ENCODE measurements at places on chromosomes 1 and 21.

- no peak for DNase-seq
These were observed 92.4 kb downstream of the NTPCR start for GRCh38 chr1:233042834-233043233.

DNA sequence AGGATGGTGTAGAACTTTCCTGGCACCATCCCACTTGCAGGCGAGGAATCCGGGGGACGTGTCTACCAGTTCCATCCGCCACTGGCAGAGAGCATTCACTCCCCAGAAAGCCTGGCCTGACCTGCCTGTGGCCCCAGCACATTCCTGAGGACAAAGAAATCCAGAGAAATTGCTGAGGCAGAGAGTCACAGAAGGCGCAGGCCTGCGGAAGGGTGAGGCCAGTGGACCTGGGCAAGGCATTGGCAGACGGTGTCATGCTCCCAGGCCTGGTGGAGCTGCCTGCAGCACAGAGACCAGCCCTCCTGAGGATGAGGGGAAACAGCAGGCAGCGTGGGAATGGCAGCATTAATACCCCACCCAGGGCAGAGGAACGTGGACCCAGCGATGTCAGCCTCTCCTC, 81.2 kb upstream of the F3 start:
- DNase-seq, result peak; percentile 72

- DNase-seq, result peak; percentile 53
These were observed 228.6 kb downstream of the PAPPA2 start for GRCh38 chr1:176691251-176692228.

DNA sequence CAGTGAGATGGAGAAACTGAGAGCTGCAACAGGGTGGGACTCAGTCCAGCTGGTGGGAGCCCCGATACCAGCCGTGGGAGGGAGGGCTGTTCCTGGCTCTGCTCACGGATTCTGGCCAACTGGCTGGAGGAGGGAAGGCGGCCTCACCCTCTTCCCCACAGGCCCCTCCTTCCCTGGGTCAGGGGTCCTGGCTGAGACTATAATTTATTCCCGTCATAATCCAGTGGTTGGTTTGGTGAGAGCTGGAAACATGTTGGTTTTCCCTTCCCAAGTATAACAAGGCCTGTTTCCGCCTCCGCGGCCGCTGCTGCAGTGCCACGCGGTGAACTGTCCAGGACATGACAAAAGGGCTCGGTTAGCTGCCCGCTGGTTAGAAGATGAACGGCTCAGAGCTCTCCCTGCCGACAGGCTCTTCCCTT, 10.0 kb downstream of the PTPRF start:
- no peak for DNase-seq

DNA sequence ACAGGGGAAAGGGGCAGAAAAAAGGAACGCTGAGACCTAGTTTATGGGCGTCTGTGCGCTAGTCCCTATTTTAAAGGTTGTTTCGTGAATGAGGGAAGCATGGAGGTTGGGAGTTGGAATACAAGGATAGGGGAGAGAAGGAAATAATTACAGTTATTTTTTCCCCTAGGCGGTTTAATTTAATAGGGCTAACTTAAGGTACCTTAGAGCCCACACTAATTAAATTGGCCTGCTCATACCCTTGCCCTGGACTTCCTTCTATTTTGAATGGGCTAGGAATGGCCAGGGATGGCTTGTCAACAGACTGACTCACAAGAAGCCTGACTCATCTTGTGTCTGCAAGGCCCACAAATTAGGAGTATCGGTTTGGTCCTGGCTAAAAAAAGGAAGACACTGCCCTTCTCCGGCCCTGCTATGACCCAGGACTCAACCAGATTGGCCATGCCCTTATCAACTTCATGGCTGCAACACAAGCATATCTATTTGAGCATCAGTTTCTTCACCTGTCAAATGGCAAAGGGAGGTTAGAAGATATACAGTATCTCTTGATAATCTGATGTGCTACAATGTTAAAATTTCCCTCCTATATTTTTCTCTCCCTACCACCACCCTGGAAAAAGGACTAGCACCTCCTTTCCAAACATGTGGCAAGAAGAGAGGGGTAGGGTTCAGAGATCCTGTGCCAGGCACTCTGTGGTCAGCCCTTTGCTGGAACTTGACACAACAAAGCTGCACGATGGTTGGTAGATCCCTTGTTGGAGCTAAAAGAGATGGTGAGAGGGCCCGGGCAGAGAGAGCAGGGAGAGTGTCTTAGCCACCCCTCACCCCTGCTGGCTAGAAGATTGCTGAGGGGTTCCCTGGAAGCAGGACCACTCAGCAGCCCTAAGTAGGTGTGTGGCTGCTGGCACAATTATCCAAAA, 2.2 kb upstream of the SSBP3 start:
- DNase-seq, result peak; percentile 78

GRCh38 chr1:48552903-48553606, 81.1 kb upstream of the SPATA6 start:
- no peak for DNase-seq

- DNase-seq, result no peak
These were observed 1.6 kb downstream of the FAM3B start for GRCh38 chr21:41318218-41318617.

- DNase-seq, result no peak
These were observed 2.5 kb downstream of the S100A11 start for GRCh38 chr1:152034324-152034653.

DNA sequence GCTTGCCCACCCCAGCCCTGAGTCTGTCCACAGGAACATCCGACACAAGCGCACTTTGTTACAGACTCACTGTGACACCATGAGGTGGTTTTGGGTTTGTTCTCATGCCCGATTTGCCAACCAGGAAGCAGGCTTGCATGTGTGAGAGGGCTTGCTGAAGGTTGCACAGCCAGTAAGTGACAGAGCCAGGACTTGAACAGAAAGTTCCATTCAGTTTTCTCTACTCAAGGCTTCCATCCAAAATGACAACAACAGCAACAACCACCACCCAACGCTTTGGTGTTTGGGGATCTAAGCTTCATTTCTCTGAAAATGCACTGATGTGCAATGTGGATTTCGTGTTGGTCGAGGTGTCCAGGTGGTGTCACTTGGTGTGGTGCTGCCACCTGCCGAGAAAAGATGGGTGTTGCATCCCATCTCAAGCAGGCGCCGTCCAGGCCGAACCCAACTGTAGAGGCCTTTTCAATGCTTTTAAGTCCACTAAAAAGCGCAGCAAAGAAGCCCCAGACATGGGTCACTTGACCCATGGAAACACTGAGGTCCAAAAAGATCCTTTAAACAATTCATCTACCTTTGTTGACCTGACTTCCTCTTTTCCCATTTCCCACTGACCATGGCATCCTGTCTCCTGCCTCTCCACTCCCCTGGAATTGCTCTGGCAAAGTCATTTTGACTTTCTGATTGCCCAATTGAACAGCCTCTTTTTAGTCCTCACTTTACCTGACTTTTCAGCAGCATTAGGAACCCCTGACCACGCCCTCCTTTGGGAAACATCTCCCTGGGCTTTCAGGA, 12.2 kb downstream of the CITED4 start:
- peak; percentile 71 for DNase-seq

DNA sequence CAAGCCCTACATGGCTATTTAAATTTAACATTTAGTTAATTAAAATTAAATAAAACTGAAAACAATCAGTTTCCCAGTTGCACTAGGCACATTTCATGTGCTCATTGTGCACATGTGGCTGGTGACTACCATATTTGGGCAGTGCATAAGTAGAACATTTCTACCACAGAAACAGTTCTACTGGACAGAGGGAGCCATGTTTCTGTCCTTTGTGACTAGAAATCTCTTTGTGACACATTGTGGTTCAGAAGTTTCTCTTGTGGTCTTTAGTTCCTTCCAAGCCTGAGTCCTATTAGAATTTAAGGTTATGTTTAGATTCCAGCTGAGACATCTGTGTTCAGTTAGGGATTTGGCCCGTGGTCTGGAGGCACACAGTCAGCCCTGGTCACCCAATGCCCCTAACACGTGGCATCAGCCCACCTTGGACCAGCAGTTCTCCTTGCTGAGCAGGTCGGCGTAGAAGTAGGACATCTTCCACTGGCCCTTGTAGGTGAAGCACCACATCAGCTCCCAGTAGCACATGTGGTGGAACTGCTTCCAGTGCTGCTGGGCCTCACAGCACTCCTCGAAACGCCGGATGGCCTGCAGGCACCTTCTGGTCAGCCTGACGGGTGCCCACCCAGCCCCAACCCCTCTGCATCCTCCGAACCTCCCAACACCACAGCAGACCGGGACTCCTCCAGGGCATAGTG, 29.1 kb downstream of the TTC39A start:
- DNase-seq, result no peak

DNA sequence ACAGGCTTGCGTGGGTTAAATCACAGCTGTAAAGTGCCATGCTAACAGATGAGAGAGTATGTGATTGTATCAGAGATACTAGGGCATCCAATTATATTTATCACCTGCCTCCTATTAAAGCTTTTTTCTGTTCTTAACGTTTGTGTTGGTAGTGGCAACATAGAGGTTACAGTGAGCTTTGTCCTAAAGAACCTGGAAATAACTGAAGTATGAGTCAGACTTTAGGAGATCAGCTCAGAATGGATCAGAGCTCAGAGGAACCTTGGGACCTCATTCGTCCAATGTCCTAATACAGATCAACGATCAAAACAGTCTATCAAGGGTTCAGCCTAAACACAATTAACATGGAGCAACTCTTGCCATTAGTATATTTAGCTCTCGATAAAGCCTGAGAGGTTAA, 81.0 kb downstream of the RGS7 start:
- peak; percentile 29 for DNase-seq

DNA sequence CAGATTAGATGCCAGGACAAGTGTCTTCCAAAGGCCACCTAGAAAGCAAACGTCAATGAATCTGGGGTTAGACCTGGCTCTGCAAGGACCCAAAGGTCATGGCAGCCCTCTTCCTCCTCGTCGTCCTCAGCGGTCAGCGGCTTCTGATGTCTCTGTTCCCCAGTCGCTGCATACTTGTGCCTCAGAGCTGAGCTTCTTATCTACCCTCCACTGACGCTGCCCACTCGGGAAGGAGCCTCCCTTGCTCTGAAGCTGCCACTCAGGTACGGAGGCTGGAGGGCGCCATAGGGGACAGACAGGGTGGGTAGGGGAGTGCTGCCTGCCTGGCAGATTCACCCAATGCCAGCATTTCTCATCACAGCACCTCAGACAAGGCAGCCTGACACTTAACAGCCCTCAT, 11.4 kb upstream of the UMODL1 start:
- DNase-seq, result no peak

GRCh38 chr1:38077523-38078147, 31.0 kb upstream of the POU3F1 start:
- DNase-seq, result no peak

DNA sequence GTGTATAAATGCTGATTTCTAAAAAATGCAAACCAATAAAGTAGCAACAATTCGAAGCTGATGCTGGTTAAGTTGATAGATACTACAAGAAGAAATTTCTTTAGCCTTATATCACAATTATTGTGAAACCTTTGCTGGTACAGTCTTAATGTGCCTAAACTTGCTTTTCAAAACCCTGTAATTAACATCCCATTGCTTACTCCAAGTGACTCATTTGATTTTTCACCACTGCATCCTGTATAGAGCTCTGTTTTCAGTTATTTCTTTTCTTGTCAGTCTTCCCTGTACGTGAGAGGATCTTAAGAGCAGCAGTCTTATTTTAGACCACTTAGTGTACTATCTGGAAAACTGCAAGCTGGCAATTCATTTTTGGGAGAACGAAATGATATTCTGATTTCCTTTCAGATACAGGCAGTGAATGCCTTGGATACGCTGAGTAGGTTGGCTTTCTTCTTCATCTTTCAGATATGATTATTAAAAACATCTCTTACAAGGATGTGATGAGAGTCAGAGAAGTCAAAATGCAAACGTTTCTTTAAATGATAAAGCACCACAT, 210.3 kb downstream of the KCTD3 start:
- peak; percentile 2 for DNase-seq

GRCh38 chr1:43552813-43553212, 22.1 kb downstream of the PTPRF start:
- DNase-seq, result no peak

DNA sequence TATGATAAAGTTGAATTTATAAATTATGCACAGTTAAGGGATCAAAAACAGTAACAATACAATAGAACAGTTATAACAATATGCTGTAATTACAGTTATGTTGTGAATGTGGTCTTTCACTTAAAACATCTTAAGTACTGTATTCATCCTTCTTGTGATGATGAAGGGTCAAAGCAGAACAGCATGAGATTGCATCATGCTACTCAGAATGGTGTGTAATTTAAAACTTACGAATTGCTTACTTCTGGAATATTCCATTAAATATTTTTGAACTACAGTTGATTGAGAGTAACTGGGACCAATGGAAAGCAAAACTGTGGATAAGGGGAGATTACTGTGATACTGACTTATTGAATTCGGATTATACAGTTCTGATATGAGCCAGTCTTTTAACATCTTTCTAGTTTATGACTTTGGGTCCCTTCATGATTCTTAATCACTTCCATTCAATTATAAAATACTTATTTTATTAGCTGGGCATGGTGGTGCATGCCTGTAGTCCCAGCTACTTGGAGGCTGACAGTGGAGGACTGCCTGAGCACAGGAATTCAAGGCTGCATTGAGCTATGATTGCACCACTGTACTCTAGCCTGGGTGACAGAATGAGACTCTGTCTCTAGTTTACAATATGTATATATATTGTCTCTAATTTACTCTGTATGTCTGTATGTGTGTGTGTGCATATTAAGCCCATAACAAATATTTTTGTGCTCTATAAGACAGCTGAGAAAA, 43.2 kb downstream of the ATP1B1 start:
- no peak for DNase-seq

- DNase-seq, result no peak
These were observed 21.2 kb upstream of the CHI3L1 start for GRCh38 chr1:203207751-203208150.

- DNase-seq, result no peak
These were observed 7.3 kb upstream of the TINAGL1 start for GRCh38 chr1:31568895-31569595.

- DNase-seq, result peak; percentile 30
These were observed 960 bp downstream of the RCAN1 start for GRCh38 chr21:34613679-34614627.

DNA sequence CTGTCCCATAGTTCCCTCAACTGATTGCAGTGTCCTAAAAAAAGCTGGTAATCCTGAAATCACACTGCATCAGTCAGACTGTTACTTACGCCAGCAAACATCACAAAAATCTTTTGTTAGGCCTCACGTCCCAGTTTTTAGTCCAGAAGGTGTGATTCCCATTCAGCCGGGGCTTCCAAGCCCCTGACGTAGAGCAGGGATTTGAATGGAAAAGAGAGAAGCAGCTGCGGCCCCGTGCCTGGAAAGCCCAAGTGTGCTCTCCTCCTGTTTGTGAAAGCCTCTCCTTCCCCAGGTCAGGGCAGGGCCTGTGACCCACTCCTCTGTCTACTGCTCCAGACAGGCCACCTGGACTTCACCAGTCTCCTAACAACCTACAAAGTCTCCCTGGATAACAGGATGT, 20.7 kb downstream of the KCNA10 start:
- DNase-seq, result no peak

- DNase-seq, result peak; percentile 53
These were observed 43.5 kb downstream of the WLS start for GRCh38 chr1:68188644-68189340.

DNA sequence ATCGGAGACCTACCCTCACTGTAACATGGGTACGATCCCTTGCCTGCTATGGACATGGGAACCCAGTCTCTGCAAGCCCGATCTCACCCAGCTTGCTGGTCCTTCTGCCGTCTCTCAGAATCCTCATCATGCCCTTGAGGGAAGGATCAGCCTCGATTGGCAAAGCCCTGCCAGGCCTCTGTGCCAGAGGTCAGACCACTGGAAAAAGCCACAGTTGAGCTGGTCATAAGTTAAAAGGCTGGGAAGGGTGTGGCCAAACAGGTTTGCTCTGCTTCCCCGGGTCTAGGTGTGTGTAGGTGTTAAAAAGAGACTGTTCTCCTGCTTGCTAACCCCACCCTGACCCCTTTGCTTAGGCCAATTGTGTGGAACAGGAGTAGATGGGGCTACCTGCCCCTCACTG, 19.5 kb upstream of the PADI3 start:
- DNase-seq, result no peak

Data from cardiac fibroblast (primary cell).